ENCODE measurements at places on chromosomes 7 and 10. TPM values are rescaled to one million over a fixed set of nuclear protein-coding genes. Genes with fewer than 3 reads are reported as not detected.

Gene PROSER2
- total RNA-seq = 65.9 TPM

- H3K27me3 ChIP-seq = no peaks in the 10 kb centered on the region
- H3K4me3 ChIP-seq = no peak overlapping the region
- peaks cover 26% of the 10 kb centered on the region for H3K4me1 ChIP-seq
Measured at GRCh38 chr7:44750424-44750823, 1.8 kb downstream of the ZMIZ2 start.

Gene TEX36
- not detected for total RNA-seq

GRCh38 chr7:38558761-38559345 lies 72.3 kb downstream of the AMPH start:
- no peak for DNase-seq
- no peaks in the 10 kb centered on the region for H3K27me3 ChIP-seq
- H3K27ac ChIP-seq = no peak overlapping the region
- no peak overlapping the region for H3K4me3 ChIP-seq

Gene PNLIPRP1
- total RNA-seq = not detected

DNA sequence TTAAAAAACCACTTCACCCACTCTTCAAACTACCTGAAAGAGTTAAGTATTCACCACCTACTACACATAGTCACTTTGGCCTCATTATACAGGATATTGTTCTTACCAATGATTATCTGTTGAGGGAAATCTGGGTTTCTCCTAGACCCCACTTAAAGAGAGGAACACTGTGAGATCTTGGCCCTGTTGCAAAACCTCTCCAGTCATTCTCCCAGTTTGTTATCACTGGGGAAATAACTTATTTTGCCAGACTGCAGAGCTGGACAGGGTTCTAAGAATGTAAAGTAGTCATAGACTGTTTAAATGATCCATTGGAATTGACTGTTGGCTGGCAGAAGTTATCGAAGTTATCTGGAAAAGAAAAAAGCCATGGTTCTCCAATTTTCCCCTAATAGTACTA lies 143.8 kb downstream of the HGF start:
- H3K4me3 ChIP-seq = no peak overlapping the region
- no peaks in the 10 kb centered on the region for H3K27me3 ChIP-seq
- H3K36me3 ChIP-seq = no peaks in the 10 kb centered on the region
- H3K4me1 ChIP-seq = no peaks in the 10 kb centered on the region
- no peak overlapping the region for H3K27ac ChIP-seq
- DNase-seq = no peak

GRCh38 chr10:10869592-10869991 lies 148.1 kb upstream of the CELF2 start:
- H3K27me3 ChIP-seq = no peaks in the 10 kb centered on the region
- H3K4me3 ChIP-seq = no peak overlapping the region
- no peak for DNase-seq
- H3K4me1 ChIP-seq = no peaks in the 10 kb centered on the region

GRCh38 chr10:95728526-95728925 lies 27.4 kb upstream of the ENTPD1 start:
- no peaks in the 10 kb centered on the region for H3K27me3 ChIP-seq
- H3K27ac ChIP-seq = no peak overlapping the region
- H3K36me3 ChIP-seq = no peaks in the 10 kb centered on the region
- H3K4me1 ChIP-seq = no peaks in the 10 kb centered on the region
- no peak for DNase-seq

- no peaks in the 10 kb centered on the region for H3K36me3 ChIP-seq
- H3K27me3 ChIP-seq = no peaks in the 10 kb centered on the region
- no peak overlapping the region for H3K27ac ChIP-seq
- H3K4me1 ChIP-seq = no peaks in the 10 kb centered on the region
Measured at GRCh38 chr10:114655671-114656070, 2.4 kb downstream of the ABLIM1 start.

DNA sequence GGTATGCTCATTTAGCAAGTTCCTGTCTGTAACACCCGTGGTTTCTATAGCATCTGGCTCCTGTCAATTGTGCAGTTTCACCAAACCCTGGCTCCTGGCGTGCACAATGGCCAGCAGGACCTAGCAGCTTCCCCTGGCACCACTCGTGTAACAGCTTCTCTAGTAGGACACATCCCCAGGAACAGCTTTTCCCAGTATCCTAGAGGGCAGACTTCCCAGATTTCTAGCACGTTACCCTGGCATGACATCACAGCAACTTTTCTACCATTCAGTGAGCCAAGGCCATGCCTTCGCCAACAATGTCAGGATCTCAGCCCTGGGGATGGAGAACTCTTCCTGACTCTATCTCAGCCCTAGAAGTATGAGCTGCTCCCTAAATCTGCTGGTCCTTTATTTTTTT lies 6.5 kb downstream of the YME1L1 start:
- peaks cover 29% of the 10 kb centered on the region for H3K36me3 ChIP-seq
- H3K27me3 ChIP-seq = no peaks in the 10 kb centered on the region
- no peak overlapping the region for H3K4me3 ChIP-seq
- H3K4me1 ChIP-seq = no peaks in the 10 kb centered on the region
- no peak for DNase-seq

- no peak for DNase-seq
- no peak overlapping the region for H3K27ac ChIP-seq
- no peaks in the 10 kb centered on the region for H3K27me3 ChIP-seq
- no peaks in the 10 kb centered on the region for H3K4me1 ChIP-seq
- no peaks in the 10 kb centered on the region for H3K36me3 ChIP-seq
Measured at GRCh38 chr7:128236924-128237586, 4.0 kb upstream of the LEP start.

DNA sequence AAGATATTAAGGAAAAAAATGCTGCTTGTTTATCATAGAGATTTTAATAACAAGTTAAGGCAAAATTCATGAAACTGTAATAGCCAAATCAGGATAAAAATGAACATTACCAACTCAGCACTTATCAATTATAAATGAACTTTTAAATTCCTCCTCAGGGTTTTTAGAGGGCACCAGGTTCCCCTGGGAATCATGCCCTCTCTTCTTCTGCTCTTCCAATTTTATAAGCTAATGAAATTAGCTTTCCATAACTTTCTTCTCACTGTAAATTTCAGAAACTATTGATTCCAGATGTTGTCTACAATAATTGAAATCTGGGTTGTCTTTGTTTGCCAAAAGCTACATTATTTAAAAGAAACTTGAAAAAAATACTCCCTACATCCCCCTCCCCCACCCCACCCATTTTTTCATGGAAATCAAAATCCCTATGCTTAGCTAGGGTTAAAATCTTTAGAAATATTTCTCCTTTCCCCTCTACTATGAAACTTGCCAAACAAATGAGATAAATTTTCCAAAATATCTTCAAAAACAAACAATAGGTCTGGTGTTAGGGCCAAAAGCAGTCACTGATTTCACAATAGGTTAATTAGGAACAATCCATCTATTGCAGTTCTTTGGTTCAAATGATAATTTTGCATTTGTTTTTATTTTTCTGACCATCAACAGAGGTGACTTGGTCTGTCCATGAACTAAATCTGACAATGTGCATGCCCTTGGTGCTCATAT lies 187.7 kb downstream of the DOCK4 start:
- DNase-seq = no peak
- no peaks in the 10 kb centered on the region for H3K36me3 ChIP-seq
- no peaks in the 10 kb centered on the region for H3K4me1 ChIP-seq

- DNase-seq = no peak
- H3K4me3 ChIP-seq = no peak overlapping the region
- H3K36me3 ChIP-seq = no peaks in the 10 kb centered on the region
- no peaks in the 10 kb centered on the region for H3K27me3 ChIP-seq
- H3K4me1 ChIP-seq = no peaks in the 10 kb centered on the region
- no peak overlapping the region for H3K27ac ChIP-seq
Measured at GRCh38 chr7:162632-163297, 29.6 kb upstream of the FAM20C start.

- no peaks in the 10 kb centered on the region for H3K27me3 ChIP-seq
- H3K4me3 ChIP-seq = no peak overlapping the region
- no peak overlapping the region for H3K27ac ChIP-seq
- H3K36me3 ChIP-seq = no peaks in the 10 kb centered on the region
Measured at GRCh38 chr7:138924501-138925225, 56.5 kb downstream of the KIAA1549 start.

- H3K27me3 ChIP-seq = no peaks in the 10 kb centered on the region
- H3K27ac ChIP-seq = no peak overlapping the region
- no peak for DNase-seq
- no peaks in the 10 kb centered on the region for H3K36me3 ChIP-seq
Measured at GRCh38 chr10:69624245-69624786, 5.7 kb upstream of the FAM241B start.

Gene SEPTIN14
- not detected for total RNA-seq

GRCh38 chr7:101161692-101162471 lies 3.5 kb downstream of the VGF start:
- no peak for DNase-seq
- H3K4me3 ChIP-seq = no peak overlapping the region
- no peak overlapping the region for H3K27ac ChIP-seq

DNA sequence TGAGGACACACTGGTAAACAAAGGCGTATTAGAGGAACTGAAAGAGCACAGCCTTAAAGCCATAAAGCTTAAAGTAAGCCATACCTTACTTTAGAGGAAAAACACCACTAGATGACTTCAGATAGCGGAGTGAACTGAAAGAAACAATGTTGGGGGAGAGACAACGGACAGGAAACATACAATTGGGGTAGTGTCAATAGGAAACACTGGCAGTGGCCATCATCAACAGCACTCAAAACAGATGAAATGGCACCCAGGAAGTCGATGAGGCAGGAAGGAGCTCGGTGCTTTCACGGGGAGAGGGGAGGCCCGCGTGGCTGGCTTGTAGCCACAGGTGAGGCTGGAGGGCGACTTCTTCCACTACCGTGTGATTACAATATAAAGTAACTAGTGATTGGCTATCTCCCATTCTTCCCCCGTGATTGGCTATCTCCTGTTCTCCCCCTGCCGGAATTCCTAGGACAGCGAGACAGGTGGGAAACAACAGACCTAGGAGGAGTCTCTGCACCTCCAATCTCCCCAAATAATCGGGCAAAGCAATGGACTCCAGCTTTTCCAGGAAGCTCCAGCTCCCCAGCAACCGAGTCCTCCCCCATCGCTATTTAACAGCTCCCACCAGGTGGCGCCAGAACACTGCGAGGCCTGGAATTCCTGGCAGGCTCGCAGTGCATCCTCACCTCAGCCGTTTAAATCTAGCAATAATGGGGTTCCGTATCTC lies 2.4 kb upstream of the TAS2R38 start:
- H3K4me1 ChIP-seq = no peaks in the 10 kb centered on the region
- no peaks in the 10 kb centered on the region for H3K27me3 ChIP-seq
- no peaks in the 10 kb centered on the region for H3K36me3 ChIP-seq
- peak; percentile 80 for DNase-seq
- peak overlapping the region; percentile 33 for H3K4me3 ChIP-seq

Gene LRIT1
- not detected for total RNA-seq

Gene SUN3
- total RNA-seq = not detected

Data from right lobe of liver (tissue), 6 donors.